ENCODE measurements at places on chromosomes 3 and 15.

GRCh38 chr3:177495566-177495965 is 298.3 kb upstream of the TBL1XR1 start:
- no peak for DNase-seq

DNA sequence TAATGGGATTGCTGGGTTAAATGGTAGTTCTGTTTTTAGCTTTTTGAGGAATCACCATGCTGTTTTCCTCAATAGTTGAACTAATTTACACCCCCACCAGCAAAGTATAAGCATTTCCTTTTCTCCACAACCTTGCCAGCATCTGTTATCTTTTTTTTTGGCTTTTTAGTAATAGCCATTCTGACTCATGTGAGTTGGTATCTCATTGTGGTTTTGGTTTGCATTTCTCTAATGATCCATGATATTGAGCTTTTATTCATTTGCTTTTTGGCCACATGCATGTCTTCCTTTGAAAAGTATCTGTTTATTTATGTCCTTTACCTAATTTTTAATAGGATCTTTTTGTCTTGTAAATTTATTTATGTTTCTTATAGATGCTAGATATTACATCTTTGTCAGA is 288.2 kb downstream of the EPHA6 start:
- no peak for DNase-seq

- no peak for DNase-seq
Measured at GRCh38 chr3:42143440-42143839, 52.3 kb downstream of the TRAK1 start.

DNA sequence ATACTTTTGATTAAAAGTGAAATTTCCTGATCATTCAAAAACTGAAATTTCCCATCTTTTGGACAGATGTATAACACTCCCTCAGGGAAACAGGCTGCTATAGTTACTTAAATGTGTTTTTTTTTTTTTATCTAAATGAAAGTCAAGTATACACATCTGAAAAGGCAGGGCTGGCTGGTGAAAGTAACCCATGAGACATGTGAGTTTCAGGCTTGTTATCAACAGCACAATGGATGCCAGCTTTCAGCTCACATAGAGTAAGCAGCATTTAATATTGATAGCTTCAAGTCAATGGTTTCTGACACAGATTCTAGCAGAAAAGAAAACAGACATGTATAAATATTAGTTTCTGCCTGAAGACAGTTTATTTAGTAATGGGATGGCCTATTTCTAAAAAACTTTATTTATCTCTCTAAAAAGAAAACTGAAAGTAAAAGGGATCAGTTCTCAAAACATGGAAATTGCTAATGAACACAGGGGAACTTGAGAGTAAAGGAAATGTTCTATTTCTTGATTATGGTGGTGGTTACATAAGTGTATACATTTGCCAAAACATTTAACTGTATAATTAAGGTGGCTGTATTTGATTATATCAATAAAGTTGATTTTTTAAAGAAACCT is 89.7 kb upstream of the CMC1 start:
- no peak for DNase-seq

DNA sequence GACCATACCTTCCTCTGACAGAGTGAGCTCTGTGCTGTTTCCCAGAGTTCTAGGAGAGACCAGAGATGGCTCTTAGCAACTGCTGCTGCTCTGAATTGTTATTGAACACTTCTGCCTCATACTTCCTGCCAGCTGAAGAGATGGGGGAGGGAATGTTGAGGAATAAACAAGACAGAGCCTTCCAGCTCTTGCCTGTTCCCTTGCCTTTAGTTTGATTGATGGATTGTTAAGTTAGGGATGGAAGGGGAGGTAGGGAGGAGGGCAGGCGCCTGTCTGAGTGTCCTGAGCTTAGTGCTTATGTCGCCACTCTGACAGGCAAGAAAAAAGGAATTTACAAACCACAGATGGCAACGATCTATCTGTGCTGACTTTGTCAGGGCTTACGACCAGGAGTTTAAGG is 42.8 kb downstream of the ZNF609 start:
- no peak for DNase-seq

DNA sequence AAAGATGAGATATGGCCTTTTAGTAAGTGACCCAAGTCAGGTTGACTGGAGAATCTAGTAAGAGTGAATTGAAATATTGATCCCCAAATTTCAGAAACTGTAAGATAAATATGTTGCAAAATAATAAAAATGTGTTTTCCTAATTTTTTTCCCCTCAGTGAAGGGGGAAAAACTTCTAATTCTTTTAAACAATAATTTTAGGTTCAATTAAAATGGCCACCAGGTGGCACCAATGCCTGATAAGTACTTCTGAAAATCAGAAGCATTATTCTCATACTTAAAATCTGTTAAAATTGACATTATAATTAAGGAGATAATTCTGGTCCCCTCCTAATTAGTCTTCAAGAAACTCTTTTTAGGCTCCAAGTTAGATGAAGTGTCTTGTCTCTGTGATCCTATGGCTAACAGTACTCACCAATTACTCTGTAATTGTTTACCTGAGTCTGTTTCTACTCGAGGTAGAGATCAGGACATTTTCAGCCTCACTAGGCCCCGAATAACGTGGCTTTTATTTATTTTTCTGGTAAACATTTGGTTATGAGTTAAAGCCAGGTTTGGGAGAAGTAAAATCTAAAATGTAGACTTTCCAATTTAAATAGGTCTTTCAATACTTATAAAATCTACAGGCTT is 52.6 kb downstream of the NMD3 start:
- DNase-seq: peak; percentile 18

GRCh38 chr3:166169681-166170080 is 332.5 kb upstream of the BCHE start:
- no peak for DNase-seq

- DNase-seq: peak; percentile 94
Measured at GRCh38 chr3:114221165-114221880, 16.1 kb downstream of the ZNF80 start.

DNA sequence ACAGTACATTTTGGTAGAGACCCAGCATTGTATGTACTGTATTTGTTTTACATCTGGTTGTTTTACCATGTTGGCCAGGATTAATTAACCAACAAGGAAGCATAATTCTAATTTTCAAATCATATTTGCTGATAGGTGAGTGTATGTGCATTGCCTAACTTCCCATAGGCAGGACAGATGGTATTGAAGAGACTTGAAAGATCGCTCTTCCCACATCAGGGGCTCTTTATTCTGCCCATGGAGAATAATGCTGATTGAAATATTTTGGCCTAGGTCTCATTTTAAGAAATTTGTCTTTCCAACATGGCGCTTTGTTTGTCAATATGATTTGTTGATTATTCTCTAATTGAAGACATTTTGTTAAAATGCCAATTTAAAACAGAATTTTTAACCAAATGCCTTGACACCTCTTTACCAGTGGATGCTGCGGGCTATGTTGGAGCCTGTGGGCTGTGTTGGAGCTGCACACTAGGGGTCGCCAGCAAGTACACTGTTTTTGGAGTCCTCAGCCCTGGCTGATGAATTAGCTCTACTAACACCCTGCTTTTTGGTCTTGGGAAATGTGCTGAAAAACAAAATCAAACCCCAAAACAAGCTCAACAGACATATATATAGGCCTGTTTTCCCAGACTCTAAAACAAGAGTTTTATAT is 5.3 kb downstream of the P2RY12 start:
- DNase-seq: peak; percentile 4

- DNase-seq: no peak
Measured at GRCh38 chr15:94677202-94677790, 445.9 kb downstream of the MCTP2 start.

GRCh38 chr3:115498898-115499297 is 124.4 kb upstream of the GAP43 start:
- no peak for DNase-seq

GRCh38 chr3:190384309-190384756 is 3.6 kb upstream of the CLDN16 start:
- peak; percentile 19 for DNase-seq

- no peak for DNase-seq
Measured at GRCh38 chr15:41838400-41838897, at the start of gene PLA2G4B. TSS of gene PLA2G4B (plus strand) at chr15:41838847. CDS start at chr15:41838914, 67 bp downstream.

DNA sequence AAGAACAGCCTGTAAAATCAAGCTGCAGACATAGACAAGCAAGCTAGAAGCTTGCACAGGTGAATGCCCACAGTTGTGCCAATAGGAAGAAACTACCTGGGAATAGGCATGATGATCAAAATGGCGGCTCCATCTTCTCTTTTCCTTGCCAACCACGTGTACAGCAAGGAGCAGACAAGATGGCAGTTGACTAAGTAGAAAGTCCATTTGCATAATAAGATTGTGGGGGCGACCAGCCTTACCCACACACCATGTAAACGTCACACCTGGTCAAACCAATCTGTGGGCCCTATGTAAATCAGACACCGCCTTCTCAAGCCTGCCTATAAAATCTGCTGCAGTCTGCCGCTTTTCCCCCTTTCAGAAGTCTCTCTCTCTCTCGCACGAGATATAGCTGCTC is 25.1 kb upstream of the ANKRD34C start:
- DNase-seq: no peak

GRCh38 chr3:2851835-2852234 is 258.3 kb downstream of the IL5RA start:
- DNase-seq: no peak

DNA sequence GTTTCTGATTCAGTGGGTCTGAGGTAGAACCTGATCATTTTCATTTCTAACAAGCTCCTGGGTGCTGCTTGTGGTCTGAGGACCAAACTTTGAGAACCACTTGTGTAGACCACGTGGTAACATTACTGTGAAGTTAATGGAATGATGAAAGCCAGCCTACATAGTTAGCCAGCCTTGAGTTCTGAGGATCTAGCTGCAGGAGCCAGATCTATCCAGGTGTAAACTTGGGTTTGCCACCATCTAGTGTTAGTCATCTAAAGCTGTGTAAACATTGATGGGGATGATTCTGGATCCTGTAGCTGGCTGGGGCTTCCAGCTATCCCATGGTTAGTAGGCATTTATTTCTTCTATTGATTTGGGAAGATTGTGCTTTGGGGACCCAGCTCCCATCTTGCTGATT is 170.0 kb downstream of the TMEM108 start:
- no peak for DNase-seq

DNA sequence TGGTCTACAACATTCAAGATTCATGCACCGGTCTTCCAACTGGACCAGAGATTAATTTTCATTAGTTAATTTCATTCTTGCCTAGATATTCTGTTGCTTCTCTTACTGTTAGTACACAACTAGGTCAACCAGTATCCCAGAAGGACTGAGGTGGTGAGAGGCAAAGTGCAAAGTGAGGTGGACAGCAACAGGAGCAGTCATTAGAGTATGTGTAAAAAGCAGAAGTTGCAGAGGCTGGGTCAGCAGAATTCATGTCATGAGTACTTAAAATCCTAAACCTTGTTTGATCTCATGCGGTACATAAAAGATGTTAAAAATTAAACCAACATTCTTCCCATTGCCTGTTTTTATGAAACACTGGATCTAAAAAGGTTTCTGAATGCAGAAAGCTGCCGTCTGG is 46.7 kb downstream of the PARP14 start:
- DNase-seq: no peak

DNA sequence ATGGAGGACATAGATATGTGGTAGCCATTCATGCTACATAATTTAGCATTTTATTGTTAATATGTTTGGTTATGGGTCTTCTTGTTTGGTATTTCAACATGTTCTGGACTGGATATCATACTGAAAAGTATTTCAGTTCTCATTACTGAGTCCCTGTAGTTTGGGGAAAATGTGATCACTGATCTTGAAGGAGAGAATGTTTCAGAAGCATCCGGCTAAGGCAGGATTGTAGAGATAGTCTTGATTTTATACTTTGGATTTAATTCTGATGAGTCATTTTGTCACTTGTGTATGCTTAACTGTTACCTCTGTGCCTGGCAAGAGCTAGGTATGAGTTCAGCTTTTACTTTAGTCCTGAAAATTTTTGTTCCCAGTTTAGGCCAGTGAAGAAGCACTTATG is 7.1 kb downstream of the CHD2 start:
- DNase-seq: peak; percentile 63

- DNase-seq: no peak
Measured at GRCh38 chr15:29819979-29820378, 2.3 kb downstream of the TJP1 start.

- no peak for DNase-seq
Measured at GRCh38 chr3:139552632-139553365, 13.3 kb upstream of the RBP1 start.

DNA sequence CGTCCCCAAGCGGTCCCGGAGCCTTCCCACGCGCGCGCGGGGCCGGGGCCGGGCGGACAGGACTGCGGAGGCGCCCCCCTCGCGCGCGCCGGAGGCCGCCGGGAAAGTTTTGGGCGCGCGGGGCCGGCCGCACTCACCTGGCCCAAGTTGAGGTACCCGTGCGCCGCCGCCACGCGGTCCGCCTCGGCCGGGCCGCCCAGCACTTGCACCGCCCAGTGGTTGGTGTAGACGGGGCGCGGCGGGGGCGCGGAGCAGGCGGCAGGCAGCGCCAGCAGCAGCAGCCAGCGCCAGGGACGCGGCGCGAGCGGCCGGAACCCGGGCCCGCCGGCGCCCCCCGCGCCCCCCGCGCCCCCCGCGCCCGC is 289 bp downstream of the PCSK6 start:
- peak; percentile 15 for DNase-seq

- no peak for DNase-seq
Measured at GRCh38 chr3:66396161-66396760, 104.6 kb downstream of the LRIG1 start.

DNA sequence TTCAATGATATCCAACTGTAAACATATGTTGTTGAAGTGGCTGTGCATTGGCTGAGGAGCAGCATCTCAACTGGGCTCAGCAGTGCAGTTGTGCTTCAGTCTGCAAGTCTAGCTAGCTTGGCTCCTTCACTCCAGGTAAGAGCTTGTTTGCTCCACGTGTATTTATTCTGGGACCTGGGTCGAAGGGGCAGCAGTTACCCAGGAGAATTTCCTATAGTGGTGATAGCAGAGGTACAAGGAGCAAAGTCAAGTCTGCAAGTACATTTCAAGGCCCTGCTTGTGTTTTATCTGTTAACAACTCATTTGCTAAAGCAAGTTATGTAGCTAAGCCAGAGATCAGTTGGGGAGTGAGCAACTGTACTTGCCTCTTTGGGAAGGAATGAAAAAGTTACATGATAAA is 286.2 kb upstream of the UMPS start:
- no peak for DNase-seq

- DNase-seq: no peak
Measured at GRCh38 chr3:61378311-61378710, 127.1 kb upstream of the FHIT start.

- no peak for DNase-seq
Measured at GRCh38 chr15:31438601-31439265, 112.1 kb downstream of the KLF13 start.

- DNase-seq: peak; percentile 80
Measured at GRCh38 chr15:85730001-85730820, 64.5 kb downstream of the KLHL25 start.

- no peak for DNase-seq
Measured at GRCh38 chr15:82858932-82859331, 49.5 kb downstream of the WHAMM start.

DNA sequence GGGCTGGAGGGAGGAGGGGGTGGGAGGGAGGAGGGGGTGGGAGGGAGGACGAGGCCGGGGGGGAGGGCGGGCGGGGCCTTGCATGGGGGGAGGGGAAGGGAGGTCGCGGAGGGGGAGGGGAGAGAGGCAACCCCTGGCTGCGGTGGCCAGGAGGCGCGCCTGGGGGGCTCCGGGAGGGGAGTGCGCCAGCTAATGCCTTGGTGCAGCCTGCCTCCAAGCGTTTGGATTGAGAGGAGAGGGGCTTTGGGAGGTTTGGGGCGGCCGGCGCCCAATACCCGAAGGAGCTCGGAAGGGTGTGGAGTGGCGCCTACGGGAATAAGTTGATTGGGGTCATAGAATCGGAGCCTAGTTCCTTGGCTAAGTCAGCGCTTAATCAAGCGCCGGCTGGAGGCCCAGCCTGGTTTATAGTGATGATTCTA is 557 bp downstream of the TFG start:
- peak; percentile 9 for DNase-seq

All from activated CD4-positive, alpha-beta T cell treated with anti-CD3 and anti-CD28 coated beads, Interleukin-2, Interleukin-4, amounts not matched to agents 100 ng/mL and 50 ng/mL, durations not matched to agents 16 hours and 8 hours (primary cell).